Stimulated activated CD4-positive, alpha-beta T cell treated with anti-CD3 and anti-CD28 coated beads, Interleukin-1b, Interleukin-23, amount 100 ng/mL, for 1 hour (primary cell): ENCODE measurements at places on chromosomes 2 and 18.

- DNase-seq, result no peak
Observed at GRCh38 chr2:113894156-113894743, 4.4 kb downstream of the ACTR3 start.

GRCh38 chr2:39581866-39582265 lies 83.9 kb upstream of the TMEM178A start:
- DNase-seq, result no peak

DNA sequence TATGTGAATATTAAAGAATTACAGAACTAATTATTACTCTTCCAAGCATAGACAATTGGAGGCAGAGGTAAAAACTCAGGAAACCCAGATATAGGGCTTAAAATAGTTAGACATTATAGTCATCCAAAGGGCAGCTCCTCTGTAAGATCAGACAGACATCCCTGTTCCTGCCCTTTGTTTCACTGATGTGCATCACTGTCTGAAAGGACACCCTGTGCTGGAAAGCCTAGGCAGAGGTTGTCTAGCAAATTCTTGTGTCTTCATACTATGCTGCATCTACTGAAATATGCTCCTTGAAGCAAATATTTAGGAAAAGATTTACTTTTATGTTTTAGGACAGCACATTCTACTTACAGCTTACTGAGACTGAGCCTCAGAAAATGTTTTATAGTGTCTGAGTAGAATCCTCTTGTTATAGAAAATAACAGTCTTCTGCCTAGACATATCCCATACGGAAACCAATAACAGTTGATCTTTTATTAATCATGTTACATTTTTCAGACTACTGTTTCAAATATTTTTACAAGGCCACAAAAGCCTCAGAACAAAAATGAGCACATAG lies 977.3 kb upstream of the CDH2 start:
- no peak for DNase-seq

GRCh38 chr18:57518533-57518932 lies 68.0 kb downstream of the FECH start:
- no peak for DNase-seq

GRCh38 chr2:66771359-66771976 lies 336.5 kb downstream of the MEIS1 start:
- DNase-seq, result no peak

DNA sequence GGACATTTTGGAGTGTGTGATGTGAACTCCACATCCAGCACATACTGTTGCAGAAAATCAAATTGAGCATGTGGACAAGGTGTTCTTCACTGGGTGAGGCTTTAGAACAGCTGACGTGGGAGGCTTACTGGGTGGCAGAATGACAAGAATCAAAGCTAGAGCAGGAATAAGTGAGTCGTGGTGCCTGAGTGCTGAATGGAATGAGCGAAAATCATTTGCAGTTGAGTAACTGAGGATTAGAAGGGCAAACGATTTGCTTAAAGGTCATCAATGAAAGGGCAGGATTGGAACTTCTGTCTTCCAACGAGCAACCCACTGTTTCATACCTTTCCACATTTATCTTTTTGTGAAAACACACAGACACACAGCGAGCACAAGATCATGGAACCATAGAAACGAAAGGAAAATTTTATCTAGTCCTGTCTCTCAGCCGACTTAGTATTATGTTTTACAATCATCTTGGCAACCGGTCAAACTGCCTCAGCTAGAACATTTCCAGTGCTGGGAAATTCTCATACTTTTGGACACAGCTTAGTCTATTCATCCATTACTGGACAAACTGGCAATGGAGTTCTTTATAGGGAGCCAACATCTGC lies 7.2 kb upstream of the DAW1 start:
- no peak for DNase-seq

- DNase-seq, result no peak
Observed at GRCh38 chr2:11155381-11156035, at the start of gene SLC66A3. SLC66A3 (plus strand) TSS chr2:11155467; CDS start chr2:11155547, 80 bp downstream.

GRCh38 chr18:12907258-12907925 lies 23.4 kb upstream of the PTPN2 start:
- no peak for DNase-seq

DNA sequence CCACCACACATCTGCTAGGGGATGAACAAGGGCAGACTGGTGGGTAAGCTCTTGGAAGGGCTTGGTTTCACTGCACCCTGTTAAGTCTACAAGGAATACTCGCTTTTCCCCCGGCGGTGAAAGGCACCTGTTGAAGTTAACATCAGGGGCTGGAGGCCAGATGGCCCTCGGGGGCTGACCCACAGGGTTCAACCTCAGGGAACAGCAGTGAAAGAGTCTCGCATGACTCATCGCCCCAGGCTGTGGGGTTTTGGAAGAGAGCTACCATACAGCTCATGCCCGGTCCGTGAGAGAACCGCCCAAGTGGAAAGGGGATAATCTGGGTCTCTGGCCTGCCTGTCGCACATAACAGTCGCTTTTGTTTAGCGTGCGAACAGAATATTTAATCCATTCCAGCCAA lies 748.0 kb downstream of the DPP10 start:
- no peak for DNase-seq

DNA sequence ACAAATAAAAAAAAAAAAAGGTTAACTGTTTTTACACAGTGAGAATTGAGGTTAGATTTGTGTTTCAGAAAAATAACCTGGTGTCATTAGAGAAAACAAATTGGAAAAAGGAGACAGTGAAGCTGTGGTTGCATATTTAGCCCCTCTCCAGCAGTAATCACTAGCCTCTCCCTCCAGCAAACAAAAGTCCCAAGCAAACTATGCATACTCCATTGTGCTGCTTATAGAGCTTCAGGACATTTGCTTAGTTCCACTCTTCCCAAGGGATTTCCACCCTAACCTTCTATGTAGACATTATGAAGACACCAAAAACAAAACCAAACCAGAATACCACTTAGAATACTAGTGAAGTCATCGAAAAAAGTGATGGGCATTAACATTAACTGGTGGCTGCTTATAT lies 534.2 kb upstream of the CDH2 start:
- DNase-seq, result no peak

- DNase-seq, result no peak
Observed at GRCh38 chr2:23243073-23243659, 141.8 kb upstream of the KLHL29 start.

- no peak for DNase-seq
Observed at GRCh38 chr2:186044761-186045160, 306.2 kb downstream of the FSIP2 start.

- peak; percentile 57 for DNase-seq
Observed at GRCh38 chr2:217756375-217757107, 246.3 kb downstream of the TNS1 start.

DNA sequence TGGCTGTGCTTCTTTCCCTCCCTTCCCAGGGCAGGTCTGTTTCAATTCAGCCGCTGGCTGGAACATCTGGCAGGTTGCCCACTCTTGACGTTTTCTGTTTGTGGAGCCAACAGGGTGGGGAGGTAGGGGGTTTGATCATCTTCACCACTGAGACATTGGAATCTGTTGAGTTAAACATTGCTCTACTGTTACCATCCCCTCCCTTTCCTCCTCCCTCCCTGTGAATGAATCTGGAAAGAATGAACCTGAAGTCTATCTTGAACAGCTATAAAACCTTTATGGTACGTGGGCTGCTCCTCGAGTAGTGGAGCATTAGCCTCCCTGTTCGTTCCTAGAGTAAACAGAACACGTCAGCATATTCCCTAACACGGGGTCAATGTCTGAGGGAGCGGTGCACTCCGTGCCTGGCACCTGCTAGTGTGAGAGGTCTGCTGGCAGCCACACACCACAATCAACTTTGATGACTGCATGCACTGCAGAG lies 249.9 kb upstream of the RBBP8 start:
- DNase-seq, result no peak

GRCh38 chr2:23241611-23242245 lies 143.3 kb upstream of the KLHL29 start:
- no peak for DNase-seq

GRCh38 chr18:68763083-68763482 lies 34.8 kb upstream of the CCDC102B start:
- DNase-seq, result no peak
